H9 (cell line): ENCODE measurements at places on chromosomes 7 and 10.

- no peak for DNase-seq
Observed at GRCh38 chr10:124029559-124029958, 63.8 kb downstream of the CHST15 start.

DNA sequence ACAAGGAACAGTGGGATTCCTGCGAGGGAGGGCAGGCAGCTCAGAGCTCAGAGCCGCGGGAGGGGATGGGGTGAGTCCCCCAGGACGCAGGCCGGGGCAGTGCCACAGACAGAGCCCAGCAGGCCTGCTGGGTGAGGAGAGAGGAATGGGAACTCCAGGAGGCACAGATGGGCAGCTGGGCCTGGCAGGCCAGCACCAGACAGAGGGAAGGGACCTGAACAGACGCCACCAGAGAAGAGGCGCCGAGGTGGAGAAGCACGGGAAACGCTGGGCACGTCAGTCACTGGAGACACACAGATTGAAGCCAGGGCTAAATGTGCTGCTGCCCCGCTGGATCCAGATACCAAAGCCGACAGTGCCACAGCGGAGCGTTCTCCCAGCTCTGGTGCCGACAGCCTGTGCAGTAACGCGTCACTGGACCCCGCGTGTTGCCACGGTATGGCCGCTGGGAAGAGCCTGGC, 225.8 kb downstream of the MAD1L1 start:
- peak; percentile 22 for DNase-seq

GRCh38 chr10:101120884-101121653, 10.0 kb upstream of the TLX1 start:
- peak; percentile 31 for DNase-seq

DNA sequence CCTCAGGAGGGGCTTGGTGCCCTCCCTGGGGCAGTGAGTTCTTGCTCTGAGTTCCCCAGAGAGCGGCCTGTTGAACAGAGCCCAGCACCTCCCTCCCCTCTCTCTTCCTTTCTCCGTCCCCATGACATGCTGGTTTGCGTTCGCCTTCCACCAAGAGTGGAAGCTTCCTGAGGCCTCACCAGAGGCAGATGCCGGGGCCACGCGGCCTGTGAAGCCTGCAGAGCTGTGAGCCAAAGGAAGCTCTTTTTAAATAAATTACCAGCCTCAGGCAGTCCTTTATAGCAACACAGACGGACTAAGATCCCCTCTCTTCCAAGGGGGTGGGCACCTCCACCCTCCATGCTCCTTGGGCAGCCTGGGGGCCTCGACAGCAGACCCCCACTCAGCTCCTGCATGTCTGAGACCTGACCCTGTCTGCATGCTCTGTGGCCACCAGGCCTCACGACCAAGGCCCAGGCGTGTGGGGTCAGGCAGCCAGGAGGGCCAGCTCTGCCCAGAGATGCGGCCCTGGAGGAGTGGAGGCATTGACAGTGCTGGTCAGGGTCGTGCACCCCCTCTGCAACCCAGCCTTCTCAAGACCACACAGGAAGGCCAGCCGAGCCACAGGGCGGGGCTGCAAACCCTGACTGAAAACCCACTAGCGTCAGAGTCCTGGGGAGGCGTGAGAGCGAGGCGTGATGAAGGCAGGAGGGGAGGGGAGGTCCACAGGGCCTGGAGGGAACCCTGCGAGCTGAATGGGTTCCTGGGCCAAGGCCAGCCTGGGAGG, 54.6 kb upstream of the ADGRA1 start:
- no peak for DNase-seq

- no peak for DNase-seq
Observed at GRCh38 chr10:62426086-62426485, 51.9 kb downstream of the ZNF365 start.

- DNase-seq = no peak
Observed at GRCh38 chr7:155791214-155791737, 21.0 kb downstream of the SHH start.

- DNase-seq = no peak
Observed at GRCh38 chr10:132417257-132417910, 20.4 kb downstream of the PWWP2B start.

- no peak for DNase-seq
Observed at GRCh38 chr10:74977072-74977471, 134.4 kb upstream of the SAMD8 start.

GRCh38 chr10:21534604-21535493, 817 bp downstream of the MLLT10 start:
- DNase-seq = peak; percentile 73

- no peak for DNase-seq
Observed at GRCh38 chr7:37751096-37751495, 67.5 kb downstream of the GPR141 start.

DNA sequence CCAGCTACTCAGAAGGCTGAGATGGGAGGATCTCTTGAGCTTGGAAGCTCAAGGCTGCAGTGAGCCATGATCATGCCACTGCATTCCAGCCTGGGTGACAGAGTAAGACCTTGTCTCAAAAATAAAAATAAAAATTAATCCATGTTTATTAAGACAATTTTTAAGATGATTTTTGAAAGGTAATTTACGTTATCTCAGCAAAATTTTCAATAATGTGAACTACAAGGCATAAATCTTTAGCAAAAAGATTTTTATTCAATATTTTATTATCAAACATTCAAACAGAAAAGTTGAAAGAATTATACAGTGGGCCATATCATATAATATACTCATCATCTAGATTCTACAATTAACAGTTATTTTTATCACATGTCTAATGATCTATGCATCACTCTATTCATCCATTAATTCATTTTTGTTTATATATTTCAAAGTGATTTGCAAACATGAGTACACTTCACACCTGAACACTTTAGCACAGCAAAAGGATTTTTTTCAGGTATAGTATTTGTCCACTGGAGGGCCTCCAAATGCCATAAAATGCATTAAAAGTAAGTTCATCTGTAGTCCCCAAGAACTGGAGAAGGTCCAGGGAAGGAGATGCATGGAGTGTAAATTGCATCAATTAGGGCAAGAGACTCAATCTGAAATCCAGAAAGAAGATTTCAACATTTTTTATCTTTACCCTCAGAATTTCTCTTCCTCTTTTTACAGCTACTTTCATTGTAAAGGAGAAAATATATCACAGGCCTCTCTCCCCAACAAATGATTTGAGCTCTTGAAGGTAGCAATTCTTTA, 38.6 kb upstream of the RSBN1L start:
- DNase-seq = no peak

- no peak for DNase-seq
Observed at GRCh38 chr7:155709453-155709852, 65.0 kb downstream of the RBM33 start.

DNA sequence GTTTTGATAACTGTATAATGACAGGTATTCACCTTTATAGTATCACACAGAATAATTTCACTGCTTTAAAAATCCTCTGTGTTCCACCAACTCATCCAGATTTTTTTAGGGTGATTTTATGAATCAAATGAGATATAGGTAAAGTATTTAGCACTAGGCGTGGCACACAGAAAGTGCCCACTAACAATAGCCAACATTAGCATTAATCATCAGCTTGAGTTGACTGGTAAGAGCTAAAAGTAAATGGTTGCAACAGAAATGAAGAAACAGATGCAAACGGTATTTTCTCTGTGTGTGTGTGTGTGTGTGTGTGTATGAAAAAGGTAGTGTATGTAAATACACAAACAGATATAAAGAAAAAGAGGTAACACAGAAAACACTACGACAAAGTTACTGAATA, 378.8 kb upstream of the ETV1 start:
- no peak for DNase-seq

- DNase-seq = no peak
Observed at GRCh38 chr10:50033481-50033880, 34.3 kb upstream of the WASHC2A start.

DNA sequence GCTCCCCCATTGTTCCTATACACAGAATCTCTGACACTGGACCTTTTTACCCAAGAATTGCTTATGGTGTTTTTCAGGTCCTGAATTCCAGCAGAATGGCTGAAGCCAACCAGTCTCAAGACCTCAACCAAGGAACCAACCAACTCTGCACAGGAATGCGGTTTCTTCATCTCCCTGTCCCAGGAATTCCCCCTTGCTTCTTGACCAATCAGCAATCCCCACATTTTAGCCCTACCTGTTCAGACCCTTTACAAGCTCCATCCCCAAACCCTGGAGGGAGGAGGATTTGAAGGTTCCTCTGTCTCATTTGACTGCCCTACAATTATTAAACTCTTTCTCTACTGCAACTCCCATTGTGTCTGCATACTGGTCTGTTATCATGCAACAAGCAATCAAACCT, 35.5 kb downstream of the HIBADH start:
- DNase-seq = no peak

DNA sequence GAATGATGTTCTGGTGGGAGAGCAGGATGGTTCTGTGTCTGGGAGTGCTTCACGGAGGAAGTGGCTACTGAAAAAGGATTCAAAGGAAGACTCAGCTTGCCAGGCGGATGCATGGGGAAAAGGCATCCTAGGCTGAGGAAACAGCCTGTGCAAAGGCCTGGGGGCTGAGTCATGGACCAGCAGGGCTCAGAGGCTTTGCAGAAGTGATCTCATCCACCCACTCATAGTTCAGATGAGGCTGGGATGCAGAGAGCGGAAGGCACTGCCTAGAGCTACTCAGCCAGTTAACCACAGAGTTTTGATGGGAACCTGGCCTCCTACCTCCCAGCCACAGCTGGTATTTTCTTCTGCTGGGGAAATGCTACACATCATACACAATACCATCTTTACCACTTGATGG, 15.8 kb upstream of the ADAMTS14 start:
- no peak for DNase-seq

DNA sequence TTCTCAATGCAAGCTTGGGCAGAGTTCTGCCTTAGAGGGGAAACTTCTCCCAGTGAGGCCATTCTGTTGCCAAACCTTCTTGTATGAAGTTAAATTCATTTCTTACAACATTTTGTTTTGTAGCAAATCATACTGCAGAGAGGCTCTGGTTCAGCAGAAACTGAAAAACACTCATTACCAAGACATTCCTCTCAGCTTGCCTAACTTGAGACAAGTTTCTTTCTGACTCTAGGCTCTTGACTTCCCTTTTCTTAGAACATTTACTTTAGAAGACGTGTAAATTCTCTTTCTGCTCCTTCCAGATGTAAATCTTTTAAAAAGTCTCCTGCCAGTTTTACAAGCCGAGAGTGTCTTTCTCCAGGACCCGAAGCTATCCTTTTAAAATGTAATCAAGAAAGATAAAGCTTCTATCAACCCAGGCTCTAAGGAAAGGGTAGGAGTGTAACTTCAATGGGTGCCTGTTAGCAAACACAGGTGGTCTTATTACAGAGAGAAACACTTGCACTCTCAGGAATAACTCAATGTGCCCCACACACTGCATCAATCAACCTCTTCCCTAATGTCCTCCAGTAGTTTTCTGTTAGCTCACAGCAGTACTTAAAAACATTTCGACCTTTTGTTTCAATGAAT, 80.5 kb upstream of the TAS2R16 start:
- DNase-seq = no peak

DNA sequence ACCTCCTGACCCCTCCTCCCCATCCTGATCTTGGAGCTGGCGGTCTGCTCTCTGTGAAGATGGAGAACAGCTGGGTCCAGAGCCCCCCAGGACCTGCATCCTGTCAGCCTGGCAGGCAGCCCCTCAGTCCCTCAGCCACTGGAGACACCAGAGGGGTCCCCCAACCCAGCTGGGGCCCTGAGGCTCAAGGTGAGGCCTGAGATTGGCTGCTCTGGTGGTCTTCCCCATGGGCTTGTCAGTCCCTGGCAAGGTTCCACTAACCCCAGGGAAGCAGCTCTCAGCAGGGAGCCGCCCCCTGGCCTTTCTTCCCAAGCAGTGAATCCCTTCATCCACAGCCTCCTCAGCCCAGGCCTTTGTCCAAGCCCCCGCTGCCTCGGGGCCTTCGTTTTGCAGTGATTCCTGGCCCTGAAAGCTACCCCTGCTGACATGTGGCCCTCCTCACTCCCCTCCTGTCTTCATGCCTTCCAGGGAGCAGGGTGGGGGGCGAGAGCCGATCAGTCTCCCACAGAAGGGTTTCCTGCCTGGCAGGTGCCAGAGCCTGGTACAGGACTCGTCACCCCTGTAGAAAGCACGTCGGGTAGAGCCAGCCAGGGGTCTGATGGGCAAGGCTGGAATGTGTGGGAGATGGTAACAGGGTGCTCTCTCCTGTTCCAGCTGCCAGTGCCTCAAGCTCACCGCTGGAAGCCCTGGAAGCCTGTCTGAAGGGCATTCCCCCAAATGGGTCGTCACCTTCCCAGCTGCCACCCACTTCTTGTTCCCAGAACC, 48.5 kb downstream of the ZNF467 start:
- DNase-seq = peak; percentile 14

- DNase-seq = no peak
Observed at GRCh38 chr7:4159154-4159501, 523.0 kb upstream of the FOXK1 start.

GRCh38 chr10:104146882-104147281, 24.9 kb downstream of the SFR1 start:
- no peak for DNase-seq

DNA sequence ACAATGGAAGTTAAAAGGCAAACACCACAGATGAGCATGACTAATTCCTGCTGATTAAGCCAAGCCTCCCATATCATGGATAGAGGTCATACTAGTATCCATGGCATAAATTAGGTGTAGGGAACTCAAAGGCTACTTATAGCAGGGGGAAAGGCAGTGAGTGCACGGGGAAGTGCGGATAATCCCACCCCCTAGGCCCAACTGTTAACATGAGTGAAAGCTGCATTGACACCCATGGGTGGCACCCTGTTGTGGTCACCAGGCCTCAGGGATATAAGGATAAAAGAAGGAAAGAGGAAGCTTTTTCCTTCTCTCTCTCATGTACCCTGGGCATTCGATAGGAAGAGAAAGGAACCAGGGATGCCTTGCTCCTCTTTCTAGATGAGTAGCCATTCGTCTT, 161.9 kb downstream of the DGKB start:
- DNase-seq = no peak

DNA sequence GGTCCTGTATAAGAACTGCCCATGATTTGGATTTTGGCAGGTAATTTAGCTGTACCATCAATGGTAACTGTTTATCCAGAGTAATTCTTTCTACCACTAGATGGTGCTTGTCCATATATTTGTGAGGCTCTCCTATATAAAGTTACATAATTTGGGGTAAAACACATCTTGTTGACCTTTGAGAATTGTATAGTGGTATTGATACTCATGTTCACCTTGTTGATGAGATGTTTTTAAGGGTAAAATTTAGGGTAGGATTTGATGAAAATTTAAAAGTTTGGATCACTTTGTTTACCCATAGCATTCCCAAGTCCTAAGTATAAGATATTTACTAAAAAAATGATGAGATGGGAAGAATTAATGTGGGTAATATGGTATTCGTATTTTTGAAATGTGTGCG, 31.6 kb downstream of the ST7 start:
- no peak for DNase-seq
